ENCODE measurements at places on chromosomes 1 and 21.
A peak's percentile ranks its signal among the peaks of the same experiment; 100 is the strongest.

GRCh38 chr1:218377143-218377660 lies 32.1 kb downstream of the TGFB2 start:
- no peak for DNase-seq

DNA sequence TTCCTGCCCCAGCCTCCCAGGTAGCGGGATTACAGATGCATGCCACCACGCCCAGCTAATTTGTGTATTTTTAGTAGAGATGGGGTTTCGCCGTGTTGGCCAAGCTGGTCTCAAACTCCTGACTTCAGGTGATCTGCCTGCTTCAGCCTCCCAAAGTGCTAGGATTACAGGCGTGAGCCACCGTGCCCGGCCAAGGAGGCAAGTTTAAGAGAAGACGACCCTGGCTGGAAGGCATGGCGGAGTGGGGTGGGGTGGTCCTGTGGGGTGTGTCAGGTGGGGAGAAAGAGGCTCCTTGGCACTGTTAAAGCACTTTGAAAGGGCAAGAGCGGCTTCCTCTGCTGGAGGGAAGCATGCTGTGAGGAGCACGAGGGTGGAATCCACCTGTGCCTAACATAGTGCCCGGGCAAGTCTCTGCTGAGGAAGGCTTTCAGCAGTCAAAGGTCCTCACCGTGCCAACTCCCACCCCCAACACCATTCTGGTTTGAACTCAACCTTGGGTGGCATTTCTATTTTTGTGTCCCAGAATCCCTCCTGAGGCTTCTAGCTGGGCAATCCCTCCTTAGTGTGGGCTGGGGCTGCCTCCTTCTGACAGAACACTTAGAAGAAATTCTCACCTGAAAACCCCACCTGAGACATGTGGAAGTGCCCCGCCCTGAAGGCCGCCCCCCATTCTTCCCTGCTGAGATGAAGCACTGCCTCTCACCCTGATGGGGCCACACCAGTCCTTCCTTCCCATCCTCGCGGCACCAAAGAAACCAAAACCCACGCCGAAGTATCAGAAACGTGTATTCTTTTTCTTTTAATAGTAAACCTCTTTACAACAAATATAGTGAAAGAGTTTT lies 37.4 kb downstream of the MEF2D start:
- no peak for DNase-seq

GRCh38 chr1:23756676-23757075 lies 13.4 kb downstream of the ELOA start:
- no peak for DNase-seq

DNA sequence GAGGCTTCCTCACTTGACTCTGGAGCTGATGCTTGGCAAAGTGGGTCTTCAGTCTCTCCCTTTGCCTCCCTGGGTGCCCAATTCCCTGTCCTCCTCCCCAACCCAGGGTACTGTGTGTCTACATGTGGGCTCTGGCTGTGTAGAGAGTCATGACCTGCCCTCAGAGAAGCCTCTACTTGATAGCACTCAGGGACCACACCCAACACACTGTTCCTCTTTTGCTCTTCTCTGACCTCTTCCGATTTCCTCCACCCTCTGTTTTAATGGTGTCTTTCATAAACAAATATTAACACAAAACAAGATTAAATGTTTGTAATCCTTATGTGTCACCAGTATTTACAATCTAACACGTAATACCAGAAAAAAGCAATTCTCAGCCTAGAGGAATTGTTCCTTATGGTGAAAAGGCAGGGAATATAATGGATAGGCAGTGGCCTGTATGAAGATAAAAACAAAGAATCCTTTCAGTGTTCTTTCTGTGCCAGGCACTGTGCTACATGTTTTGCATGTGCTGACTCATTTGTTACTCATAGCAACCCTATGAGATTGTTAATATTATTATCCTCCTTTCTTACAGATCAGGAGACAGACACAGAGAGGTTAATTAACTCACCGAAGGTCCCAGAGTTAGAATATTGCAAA lies 58.2 kb downstream of the HSD3B1 start:
- no peak for DNase-seq

DNA sequence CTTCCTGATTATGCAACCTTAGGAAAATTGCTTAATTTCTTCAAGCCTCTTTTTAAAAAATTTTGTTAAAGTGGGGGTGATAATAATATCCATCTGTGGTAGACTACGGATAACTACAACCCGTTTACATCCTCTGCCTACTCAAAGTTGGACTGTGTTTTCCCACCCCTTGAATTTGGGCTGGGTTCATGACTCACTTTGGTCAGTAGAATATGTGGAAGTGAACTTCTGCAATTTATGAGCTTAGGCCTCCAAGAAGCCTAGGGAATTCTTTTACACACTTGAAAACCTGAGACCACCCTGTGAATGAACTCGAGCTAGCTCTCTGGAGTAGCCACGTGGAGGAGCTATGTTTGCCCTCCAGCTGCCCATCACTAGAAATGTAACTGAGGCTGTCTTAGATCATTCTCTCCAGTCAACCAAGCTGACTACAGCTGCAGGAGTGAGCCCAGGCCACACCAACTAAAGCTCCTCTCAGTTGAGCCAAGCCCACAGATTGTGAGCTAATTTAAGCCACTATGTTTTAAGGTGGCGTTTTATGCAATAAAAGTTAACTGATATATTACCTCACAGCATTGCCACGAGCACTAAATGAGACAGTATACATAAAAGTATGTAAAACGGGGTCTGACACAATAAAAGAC lies 29.6 kb upstream of the CACHD1 start:
- no peak for DNase-seq

DNA sequence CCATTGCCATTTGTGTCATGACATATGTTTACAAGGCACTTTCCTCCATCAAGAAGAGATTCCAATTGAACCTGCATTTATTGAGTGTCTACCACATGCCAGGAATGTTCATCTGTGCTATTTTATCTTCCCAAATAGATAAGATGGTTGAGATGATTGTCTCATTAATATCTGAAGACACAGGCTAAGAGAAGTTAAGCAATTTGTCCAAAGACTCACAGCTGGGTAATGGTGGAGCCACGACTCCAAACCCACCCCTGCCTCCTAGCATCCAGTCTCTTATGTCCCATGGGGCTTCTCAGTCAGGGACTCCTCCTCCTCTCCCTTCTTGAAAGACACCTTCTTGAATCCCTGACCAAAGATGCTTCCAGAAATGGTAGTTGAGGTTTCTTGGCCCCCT lies 68.1 kb downstream of the STUM start:
- DNase-seq, result no peak

DNA sequence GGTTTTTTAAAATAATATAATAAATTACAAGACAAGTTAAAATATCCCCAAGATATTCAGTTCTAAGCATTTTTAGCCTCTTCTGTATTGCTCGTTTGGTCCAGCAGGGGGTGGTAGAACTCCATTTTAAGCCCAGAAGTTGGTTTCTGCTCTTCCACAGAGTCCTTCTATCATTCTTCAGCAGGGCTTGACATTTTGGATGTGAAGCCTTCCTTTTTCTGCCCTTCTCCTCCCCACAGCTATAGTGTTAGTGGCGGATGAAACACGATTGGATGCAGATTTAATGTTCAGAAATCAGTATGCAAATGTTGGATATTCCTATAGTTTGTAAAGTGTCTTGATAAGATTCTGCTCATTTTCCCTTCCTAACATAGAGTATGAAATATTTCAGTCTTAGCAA lies 1.4 kb downstream of the NCAM2 start:
- DNase-seq, result peak; percentile 36

DNA sequence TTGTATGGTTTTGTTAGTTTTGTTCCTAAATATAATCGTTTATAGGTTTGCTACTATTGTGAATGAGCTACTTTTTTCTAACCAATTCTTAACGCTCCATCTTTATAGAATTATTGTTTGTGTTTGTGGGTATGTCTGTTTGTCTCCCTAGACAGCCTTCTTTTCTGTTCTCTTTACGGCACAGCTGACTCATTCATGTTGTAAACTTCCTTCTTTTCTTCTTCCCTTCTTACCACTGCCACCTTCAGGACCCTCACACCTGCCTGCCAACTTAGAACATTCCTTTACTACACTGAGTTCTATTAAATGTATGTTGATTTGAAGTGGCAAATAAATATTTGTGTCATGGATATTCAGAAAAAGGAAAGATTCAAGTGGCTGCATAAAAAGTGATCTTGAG lies 29.1 kb downstream of the AK5 start:
- DNase-seq, result no peak

Data from amygdala (tissue), 56 donors.